ENCODE measurements at places on chromosomes 3 and 15.
A peak's percentile ranks its signal among the peaks of the same experiment; 100 is the strongest.

- no peak for DNase-seq
Measured at GRCh38 chr3:42631620-42632019, 21.9 kb upstream of the ZBTB47 start.

DNA sequence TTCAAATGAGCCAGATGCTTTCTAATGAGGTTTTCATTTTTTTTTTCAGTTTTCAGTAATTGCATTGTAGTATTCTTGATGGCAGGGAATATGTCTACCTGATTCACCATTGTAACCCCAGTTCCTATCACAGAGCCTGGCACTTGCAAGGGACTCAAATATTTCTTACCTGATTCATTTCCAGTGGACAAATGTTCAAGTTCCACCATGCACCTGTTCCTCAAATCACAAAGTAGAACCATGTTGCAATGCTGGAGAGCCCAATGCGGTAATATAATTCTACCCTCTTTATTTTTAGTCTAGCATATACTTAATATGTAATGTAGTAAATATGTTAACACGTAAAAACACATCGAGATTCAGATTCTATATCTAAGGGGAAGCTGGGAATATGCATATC is 722.6 kb downstream of the AGBL1 start:
- no peak for DNase-seq

DNA sequence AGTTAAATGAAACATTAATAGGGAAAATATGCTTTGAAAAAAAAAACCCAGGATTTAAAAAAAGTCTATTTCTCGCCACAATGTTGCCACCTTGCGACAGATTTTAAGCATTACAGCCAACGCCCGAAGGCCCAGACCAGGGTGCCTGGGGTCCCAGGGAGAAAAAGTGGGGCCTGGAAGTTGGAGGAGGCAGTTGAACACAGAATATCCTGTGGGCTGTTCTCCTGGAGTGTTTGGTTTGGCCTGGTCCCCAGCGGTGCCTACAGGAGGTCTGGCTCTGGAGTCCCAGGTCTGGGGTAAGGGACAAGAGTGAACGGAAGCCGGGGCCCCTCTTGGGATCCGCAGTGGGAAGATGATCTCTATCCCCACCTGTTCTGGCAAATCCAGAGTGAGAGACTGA is 3.4 kb downstream of the RNU6-1 start:
- peak; percentile 56 for DNase-seq

- no peak for DNase-seq
Measured at GRCh38 chr3:102972350-102972749, 537.5 kb downstream of the ZPLD1 start.

GRCh38 chr3:30750967-30751366 is 143.5 kb downstream of the GADL1 start:
- no peak for DNase-seq

DNA sequence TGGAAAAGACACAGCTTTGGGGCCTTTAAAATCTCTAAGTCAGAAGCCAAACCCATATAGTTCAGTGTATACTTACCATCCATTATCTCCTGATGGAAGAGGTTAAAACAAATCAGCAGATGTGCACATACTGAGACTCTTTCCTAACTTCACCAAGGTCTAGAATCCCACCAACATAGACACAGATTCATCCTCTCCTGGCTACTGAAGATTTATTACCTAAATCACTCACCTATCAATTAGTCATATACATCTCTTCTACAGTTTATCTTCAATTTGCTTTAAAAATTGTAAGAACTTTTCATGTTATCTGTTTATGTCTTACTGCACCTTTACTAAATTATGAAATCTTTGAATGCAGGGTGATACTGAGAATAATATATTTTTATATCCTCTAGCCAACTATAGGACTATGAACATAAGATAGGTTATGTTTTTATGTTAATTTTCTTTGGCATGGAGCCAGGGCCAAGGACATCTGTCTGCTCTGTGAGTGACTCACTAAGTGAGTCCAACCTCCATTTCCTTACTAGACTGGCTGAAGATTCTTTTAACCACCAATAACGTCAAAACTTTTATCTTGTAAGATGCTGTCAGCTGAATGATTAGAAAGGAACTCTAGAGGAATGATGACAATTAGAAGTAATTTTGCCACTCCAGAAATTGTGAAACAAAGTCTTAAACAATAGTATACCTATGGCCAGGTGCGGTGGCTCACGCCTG is 397.6 kb downstream of the FOXP1 start:
- no peak for DNase-seq

GRCh38 chr3:192303235-192303634 is 424.1 kb downstream of the FGF12 start:
- peak; percentile 64 for DNase-seq

GRCh38 chr3:32626631-32627030 is 56.0 kb upstream of the DYNC1LI1 start:
- no peak for DNase-seq

DNA sequence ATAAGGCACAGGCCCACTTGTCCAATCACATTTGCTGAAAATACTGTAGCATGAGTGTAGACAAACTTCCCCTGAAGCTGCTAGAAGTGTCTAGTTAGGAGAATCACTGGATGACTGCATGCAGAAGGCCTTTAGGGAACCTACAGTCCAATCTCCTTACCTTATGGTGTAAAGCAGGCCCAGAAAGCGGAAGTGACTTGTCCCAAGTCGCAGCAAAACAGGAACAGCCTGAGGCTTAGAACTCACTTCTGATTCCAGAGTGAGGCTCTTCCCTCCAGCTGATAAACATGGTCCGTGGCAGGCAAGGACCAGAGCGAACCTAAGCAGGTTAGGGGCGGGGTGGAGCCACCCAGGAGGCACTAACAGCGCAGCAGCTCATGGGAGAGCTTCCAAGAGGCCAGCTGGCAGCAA is 2.5 kb downstream of the GRAMD2A start:
- DNase-seq = no peak

DNA sequence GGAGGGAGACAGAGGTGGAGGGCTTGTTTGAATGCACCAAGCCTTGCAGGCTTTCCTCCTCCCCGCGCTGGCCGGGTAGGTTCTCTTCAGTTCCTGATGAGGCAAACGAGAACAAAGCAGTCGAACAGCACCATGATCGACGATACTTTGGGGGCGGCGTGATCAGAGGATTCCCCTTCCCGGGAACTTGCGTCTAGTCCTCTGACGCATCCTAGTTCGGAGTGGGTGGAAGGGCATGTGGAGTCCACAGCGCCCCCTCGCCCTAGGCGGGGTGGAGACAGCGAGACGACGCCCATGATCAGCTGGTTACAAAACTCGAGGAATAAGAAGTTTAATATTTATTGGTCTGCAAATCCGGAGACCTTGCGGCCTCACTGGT is 452 bp upstream of the SV2B start:
- DNase-seq = no peak

DNA sequence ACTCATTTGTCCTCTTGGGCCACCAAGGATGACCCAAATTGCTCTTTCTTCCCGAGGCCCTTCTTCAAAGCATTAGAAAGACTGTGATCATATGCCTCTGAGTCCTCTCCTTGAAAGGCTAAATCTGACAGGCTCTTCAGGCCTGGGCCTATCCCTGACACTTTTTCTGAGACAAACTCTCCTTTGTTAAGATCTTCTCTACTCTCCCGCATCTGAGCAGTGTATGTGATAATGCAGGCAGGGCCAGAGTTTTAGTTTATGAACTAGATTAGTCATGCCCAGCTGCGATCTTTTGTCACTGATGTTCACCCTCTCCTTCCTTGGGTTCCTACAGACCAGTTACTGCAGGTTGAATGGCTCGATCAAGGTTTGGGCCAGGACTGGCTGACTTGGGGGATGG is 39.2 kb downstream of the MASP1 start:
- DNase-seq = no peak

Data from cerebellum (tissue), 4 donors.